ENCODE measurements at places on chromosomes 6 and 20.

DNA sequence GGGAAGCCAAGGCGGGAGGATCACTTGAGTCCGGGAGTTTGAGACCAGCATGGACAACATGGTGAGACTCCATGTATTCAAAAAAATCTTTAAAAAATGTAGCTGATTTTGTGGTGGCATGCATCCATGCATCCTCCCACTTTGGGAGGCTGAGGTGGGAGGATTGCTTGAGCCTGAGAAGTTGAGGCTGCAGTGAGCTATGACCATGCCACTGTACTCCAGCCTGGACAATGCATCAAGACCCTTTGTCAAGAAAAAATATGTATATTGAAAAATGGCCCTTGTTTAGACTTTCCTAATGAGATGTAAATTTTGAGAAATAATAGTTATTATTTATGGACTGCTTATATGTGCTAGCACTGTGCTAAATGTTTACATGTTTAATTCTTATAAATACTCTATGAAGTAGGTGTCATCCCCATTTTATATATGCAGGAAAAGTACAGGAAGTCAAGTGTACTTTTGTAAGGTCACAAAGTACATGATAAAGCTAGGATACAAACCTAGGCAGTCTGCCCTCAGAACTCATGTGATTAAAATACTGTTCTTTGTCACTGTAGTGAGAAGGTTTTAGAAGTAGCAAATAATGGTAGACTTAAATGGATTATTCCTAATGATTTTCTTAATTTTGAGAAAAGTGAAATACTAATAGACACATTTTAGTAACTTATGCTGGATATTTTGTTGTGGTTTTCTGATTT is 58.8 kb downstream of the ITCH start:
- DNase-seq, result no peak

DNA sequence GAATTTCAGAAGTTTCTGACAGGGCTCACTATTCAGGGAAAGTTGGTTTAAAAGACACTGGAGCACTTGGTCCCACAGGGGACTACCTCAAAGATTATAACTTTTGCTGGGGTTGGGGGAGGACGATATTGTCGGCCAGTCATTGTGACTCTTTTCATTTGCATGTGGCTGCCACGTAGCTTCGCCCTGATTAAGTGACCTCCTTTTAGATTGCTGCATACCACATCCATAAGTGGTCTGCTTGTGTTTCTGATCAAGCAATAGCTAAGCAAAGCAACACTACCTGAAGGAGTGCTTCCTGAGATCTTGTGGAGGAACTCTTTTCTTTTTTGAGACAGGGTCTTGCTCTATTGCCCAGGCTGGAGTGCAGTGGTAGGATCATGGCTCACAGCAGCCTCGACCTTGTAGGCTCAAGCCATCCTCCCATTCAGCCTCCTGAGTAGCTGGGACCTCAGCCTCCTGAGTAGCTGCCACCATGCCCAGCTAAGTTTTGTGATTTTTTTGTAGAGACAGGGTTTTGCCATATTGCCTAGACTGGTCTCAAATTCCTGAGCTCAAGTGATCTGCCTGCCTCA is 691.3 kb downstream of the EPM2A start:
- no peak for DNase-seq

GRCh38 chr6:41578217-41579087 is 32.3 kb downstream of the FOXP4 start:
- no peak for DNase-seq

- DNase-seq, result no peak
These were observed 231.7 kb downstream of the TAF4 start for GRCh38 chr20:61833807-61834610.

DNA sequence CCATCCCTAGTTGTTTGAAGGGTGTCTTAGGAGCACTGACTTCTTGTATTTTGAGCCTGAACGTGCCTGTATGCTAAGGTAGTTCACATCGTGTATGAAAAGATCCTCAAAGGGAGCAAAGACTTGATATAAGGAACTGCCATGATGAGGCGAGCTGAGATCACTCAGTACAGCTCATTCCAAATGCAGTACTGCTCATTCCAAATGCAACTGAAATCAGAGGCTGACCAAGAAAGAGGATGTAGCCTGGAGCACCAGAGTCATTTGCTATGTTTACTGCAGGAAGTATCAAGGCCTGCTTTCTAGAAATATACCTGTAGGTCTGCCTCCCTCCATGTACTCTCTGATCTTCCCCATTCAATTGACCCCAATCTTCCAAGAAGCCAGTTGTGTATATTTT is 832.2 kb downstream of the EYS start:
- no peak for DNase-seq

All from activated CD8-positive, alpha-beta memory T cell treated with anti-CD3 and anti-CD28 coated beads, Interleukin-2, amount 10 ng/mL, durations not matched to agents 7 days and 5 days (primary cell).